ENCODE measurements at places on chromosomes 11 and 22.

DNA sequence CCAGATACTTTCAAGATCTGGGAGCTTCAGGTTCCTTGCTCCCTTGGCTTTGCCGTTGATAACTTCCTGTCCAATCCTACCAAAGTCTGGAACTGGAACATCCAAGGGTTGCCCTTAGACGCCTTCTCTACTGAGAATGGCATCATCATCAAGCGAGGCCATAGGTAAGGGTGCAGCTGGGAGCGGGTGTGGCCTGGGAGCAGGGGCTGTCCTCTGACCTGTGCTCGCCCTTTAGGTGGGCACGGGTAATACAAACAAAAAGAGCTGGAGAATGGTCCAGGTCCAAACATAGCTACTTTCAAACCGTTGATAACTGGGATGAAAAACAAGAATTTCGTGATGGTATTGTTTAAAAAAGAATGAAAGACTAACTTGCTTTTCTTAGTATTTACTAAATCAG is 25.0 kb downstream of the CASP12 start:
- no peak for DNase-seq

DNA sequence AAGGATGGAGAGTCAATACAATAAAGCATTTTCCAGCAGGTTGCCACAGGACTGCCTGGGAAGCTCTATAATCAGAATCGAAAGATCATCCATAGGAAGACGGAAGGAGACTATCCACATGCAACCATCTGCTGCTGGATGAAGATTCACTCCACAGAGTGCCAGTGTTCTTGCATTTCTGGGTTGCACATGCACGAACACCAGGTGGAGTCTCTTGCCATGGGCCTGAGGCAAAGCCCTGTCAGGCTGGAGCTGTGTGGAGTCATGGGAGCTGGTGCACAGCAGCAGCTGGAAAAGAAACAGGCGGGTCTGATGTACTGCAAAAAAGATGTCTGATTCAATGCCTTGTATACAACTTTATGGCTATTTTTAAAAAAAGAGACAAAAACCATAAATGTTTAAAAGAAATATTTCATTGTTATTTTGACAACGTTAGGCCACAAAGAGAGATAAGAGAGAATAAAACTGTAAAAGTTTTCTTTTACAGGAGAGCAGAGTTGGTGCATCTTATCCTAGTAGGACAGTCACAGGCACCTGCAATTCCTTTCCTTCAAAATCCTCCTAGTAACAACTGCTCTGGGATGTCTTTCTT is 12.9 kb upstream of the FAT3 start:
- no peak for DNase-seq

- no peak for DNase-seq
These were observed 11.8 kb upstream of the DSCAML1 start for GRCh38 chr11:117808784-117809183.

GRCh38 chr11:134528453-134528852 is 116.4 kb upstream of the B3GAT1 start:
- DNase-seq = no peak

DNA sequence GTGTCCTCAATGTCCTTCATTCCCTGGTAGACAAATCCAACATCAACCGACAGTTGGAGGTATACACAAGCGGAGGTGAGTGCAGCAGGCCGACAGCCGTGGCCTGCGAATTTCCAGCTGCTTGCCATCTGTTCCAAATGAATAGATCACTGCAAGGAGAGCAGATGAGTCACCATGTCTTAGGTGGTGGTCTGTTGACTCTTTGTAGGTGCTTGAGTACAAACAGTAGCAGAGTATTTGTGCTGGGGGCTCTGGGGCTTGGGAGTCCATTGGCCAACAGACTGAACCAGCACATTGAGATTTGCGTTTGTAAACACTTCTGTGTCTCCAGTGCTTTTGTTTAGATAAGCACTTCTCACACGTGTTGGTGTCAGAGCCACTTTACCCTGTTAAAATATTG is 21.1 kb downstream of the EIF3L start:
- no peak for DNase-seq

DNA sequence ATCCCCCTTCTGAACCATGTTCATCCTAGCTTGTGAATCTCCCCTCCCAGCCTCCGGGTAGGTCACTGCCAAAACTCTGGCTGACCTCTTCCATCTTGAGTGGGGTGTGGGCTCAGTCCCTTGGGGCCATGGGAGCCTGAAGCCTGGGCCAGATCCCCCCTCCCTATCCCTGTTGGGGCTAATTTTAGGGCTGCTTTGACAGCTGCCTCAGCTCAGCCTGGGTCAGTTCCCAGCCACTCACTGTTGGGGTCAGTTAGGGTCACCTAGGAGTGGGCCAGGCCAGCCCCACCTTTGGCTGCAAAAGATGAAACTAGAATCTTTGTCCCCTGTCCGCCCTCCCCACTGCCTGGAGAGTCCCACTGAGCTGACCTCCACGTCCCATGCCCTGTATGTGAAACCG is 29.8 kb upstream of the P2RY2 start:
- no peak for DNase-seq

DNA sequence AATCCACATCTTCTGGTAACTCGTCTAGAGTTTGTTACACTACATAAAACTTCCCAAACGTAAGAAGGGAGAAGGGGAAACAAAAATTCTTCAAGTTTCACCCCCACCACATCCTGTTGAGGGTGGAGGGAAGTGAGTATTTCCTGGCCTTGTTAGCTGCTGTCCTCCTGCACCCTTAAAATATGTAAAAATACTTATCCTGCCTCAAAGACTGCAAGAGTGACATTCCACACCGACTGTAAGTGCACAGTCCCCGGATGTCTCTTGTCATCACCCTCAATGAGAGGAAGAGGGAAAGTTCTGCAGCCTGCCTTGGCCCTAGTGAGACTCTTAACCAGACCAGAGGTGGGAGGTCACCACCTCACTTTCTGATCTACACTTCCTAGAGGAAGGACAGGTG is 3.3 kb downstream of the TMEM121B start:
- no peak for DNase-seq

DNA sequence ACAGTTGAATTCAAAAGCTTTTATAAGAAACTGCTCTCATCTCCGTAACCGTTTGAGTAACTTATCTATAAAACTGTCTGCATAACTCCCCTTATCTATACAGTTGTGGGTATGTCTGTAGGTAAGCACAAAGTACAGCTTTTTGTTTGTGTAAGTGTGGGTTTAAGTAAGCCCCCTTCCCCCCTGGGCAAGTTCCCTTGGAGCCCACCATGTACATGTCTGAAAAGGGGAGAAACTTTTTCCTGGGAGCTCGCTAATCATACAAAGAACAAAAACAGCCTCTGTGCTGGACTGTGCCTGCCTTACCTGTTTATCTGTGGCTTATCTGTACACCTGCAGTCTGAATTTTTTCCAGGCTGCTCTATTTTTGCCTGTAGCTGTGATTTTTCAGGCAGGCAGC is 36.3 kb upstream of the TMEM45B start:
- no peak for DNase-seq

GRCh38 chr11:68379206-68379605 is 66.8 kb downstream of the LRP5 start:
- DNase-seq = no peak

DNA sequence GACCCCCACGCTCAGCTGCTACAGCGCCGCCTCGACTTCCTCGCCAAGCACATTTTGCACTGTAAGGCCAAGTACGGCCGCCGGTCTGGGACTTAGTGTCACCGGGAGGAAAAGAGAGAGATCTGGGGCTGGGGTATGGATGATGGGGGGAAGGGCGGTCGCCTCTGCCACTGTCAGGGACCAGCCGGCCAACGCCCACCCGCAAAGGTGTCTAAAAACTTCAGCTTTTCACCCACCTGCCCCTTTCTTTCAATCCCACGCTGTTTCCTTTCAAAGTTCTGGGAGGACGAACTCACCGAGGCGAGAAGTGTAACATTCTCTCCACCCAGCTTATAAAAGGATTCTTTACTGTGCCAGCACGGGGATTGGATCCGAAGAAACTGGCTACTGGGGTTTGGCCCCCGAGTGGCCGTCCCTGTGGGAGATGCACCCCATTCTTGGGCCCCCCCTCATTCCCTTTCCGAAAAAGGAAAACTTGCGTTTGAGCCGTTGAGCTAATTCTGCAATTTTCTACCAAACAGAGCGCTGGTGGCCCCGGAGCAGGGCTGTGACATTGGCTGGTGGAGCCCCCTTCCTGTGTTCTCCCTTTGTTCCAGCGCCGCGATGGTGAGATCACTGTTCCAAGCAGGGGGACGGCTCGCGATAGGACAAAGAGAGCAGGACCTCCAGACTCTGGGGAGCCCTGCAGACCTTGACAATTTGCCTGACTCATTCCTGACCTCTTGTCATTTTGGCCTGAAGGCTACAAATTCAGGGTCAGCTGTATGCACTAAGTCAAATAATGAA is 1.8 kb downstream of the FJX1 start:
- no peak for DNase-seq

DNA sequence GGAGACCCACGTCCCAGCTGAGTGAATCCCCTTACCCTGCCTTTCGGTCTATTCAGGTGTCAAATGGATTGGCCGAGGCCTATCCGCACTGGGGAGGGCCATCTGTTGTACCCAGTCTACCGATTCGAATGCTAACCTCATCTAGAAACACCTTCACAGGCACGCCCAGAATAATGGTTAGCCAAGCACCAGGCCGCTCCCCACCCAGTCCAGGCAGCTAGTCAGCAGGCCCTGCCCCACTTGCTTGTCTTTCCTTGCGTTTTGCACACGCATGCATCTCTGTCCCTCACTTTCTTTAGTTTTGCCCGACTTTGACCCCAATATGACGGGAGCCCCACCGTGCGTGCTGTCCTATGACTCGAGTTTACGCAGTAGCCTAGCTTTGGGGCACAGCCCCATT is 31.7 kb downstream of the PARVB start:
- DNase-seq = no peak

DNA sequence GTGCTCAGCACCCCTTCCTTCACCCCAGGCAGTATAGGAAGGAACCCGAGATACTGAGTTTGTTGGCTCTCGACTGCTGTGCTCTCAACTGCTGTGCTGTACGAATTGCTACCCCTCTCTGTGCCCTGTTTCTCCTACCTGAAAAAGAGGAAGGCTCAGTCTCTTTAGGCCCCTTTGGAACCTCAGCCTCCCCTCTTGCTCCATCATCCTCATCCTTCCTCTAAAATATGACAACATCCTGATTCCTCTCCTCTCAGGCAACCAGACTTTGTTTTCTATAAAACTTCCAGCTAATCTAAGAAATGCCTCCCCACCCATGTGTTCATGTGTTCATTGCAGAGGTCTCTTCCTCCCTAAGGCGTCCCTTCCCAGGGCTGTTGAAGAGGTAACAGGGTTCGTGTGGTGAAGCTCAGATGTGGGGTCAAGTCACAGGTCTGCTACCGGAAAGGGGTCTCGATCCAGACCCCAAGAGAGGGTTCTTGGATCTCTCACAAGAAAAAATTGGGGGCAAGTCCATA is 35.5 kb upstream of the CD82 start:
- DNase-seq = no peak

DNA sequence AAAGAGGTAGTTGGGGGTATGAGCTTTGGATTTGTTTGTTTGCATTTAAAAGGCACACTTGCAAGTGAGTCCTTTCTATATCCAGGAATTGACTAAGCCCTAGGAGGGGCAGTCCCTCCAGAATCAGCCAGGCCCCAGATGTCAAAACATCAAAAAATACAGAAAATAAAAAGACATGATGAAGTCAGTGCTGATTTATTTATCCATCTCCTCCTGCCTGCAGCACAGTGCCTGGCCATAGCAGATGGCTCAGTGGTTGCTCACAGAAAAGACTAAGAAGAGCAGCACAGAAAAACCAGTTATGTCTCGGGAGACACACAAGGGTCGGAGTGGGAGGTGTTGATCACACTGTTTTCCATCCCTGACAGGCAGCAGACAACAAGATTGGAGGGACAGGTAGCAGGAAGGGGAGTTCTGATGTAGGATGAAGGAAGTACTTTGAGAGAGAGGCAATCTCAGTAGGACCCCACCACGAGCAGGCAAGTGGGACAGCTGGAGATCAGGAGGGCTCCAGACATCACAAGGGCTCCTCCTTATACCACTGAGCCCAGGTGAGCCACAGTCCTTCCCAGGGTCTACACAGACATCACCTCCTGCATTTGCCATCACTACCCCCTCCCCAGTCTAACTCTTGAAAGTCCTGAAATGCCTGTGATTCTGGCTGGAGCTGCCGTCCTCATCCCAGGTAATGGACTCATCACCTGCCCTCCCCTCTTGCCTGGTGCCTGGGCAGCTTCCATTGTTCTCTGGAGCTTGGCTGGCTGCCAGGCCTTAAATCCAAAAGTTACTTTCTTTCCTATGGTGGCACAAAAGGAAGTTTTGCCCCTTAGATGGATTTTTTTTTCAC is 32.3 kb downstream of the TMPRSS5 start:
- no peak for DNase-seq

DNA sequence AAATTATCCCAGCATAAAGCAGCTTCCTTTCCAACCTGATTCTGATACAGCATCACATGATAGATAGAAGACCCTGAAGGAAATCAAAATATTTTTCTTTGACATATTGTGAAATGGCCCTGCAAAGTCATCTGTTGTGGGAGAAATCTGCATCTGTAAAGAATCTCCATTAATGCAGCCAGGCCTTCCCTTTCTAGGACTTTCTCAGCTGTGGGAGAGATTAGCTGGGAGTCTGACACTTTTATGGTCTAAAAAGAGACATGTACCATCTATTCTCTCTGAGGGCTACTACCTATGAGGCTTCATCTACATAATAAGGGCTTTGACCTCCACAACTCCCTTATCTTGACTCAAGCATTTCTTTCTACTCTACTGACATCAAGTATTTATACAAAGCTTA is 238.1 kb downstream of the SWAP70 start:
- DNase-seq = no peak

GRCh38 chr22:35258191-35258988 is 1.1 kb downstream of the HMGXB4 start:
- DNase-seq = no peak

DNA sequence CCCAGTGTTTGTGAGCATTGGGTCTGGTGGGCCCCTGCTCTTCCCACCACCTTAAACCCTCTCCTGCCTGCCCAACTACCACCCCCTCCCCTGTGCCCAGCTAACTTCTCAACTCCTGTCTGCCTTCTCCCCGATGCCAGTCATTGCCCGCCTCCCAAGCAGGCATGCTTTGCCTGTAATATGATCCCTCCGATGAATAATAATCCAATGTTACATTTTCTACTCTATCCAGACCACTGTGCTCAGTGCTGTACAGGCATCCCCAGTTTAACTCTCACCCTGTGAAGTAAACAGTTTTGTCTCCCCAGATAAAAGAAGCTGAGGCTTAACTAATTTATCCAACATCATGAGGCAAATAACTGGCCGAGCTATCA is 35.5 kb upstream of the OLFML1 start:
- DNase-seq = no peak

DNA sequence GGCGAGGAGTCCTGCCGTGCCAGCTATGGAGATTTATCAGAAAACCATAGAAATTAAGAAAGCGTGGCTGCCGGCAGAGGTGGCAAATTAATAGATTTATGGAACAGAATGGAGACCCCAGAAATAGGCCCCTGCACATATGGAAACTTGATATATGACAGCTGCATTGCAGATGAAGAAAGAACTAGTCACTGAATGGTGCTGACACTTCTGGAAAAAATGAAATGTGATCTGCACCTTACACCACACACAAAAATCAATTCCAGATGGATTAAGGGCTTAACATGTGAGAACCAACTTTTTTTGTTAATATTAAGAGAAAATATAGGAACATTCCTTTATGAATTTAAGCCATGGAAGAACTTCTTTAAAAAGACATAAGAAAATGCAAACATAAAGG is 40.3 kb upstream of the TSKU start:
- no peak for DNase-seq

GRCh38 chr22:19656541-19657251 is 57.6 kb upstream of the SEPTIN5 start:
- no peak for DNase-seq

Measured in activated naive CD8-positive, alpha-beta T cell treated with anti-CD3 and anti-CD28 coated beads, Interleukin-2, amount 50 U/mL, for 16 hours (primary cell).